ENCODE measurements at places on chromosomes 6 and 20. TPM values are rescaled to one million over a fixed set of nuclear protein-coding genes. Genes with fewer than 3 reads are reported as not detected.

IPCEF1 gene
- 0.41 TPM for polyA plus RNA-seq

COL19A1 gene
- 28.5 TPM for polyA plus RNA-seq

RALGAPB gene
- 10.4 TPM for polyA plus RNA-seq

VSX1 gene
- not detected for polyA plus RNA-seq

LCA5 gene
- 0.87 TPM for polyA plus RNA-seq

DNA sequence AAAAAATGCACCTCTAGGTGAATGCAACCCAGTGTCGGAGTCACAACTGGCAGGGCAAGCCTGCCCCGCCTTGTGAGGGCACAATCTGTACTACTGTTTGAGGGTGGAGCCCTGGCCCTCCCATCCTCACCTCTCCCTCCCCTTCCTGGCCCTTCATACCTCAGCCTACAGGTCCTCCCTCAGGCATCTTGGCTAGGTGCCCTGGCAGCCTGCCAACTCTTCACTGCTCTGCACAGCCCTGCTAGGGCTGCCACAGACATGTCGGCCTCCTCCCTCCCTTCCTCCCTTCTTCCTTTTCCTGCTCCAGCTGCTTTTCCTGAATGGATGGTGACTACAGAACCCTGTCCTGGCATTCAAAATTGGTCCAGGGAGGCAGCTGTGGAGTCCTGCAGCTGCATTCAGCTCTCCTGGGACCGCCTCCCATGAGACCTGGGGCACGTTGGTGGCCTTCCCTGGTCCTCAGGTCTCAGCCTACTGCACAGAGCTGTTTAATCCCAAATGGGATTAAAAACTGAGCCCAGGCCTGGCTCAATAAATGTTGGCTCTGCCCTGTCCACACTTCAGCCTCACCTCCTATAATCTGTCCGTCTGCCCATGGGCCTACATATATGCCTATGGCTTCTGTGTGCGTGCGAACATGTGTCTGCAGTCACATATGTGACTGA is 52.7 kb downstream of the CDH22 start:
- DNase-seq, result no peak

GRCh38 chr20:25309395-25310267 is 61.7 kb downstream of the PYGB start:
- DNase-seq, result no peak

DNA sequence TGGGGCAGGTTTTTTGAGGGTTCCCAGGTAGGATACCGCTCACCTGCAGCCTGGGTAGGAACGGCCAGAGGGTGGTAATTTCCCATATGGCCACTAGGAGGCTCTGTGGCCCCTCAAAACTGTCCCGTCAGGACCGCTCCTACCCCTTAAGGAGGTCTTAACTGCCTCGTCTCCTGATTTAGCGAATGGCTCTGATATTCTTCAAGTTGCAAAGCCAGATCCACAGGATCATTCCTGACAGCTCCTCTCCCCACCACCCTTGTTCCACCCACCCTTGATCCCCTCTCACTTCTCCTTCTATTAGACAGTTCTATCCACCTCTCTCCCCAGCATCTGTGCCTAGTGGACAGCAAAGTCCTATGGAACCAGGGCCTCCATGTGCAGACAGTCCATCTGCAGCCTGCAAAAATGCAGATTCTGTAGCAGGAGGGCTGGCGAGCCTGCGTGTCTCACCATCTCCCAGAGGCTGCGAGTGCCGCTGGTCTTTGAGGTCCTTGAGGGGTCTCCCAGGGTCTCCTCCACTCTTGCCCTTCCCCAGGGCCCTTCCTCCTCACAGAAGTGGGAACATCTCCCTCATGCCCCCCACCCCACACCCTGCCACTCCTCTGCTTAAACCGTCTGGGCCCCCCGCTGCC is 34.3 kb upstream of the ZBP1 start:
- peak; percentile 68 for DNase-seq

DNA sequence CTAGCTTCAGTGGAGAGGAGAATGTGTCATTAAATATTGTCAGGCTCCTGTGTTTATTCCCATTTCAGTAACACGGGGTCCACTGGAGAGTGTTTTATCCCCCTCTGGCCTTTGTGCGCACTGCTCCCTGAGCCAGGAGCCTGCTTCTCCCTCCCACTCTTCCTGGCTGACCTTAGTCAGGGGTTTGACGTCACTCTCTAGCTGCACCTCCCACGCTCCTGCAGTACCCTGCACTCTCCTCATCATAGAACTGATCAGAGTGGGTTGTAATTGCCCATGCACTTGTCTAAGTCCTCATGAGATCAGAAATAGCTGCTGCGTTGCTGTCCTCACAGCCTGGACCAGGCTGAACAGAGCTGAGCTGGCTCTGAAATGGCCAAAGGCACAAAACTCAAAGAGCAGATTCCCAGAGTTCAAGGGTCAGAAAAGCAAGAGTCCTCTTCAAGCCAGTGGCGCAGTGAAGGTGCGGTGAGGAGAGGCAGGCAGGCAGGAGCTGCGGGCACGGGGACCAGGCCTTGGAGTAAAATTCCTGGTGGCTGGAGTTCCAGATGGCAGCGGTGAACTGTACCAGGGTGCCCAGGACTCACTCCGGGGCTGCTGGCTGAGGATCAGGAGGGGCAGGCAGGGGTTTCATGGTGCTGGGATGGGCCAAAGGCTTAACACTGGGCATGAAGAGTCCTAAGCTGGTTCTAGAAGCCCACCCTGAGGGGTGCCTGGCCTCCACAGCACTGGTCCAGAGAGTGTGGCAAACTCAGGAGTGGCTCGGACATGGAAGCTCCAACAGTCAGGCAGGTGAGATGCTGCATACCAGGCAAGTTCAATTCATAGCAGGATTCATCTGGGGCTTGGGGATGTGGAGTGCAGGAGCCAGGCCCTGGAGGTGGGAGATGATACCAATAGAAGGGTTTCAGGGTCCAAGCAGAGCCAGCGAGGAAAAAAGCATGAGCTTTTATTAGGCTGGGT is 170.9 kb downstream of the SCP2D1 start:
- DNase-seq, result no peak

All from naive B cell (primary cell).